ENCODE measurements at places on chromosomes 11 and 22.

DNA sequence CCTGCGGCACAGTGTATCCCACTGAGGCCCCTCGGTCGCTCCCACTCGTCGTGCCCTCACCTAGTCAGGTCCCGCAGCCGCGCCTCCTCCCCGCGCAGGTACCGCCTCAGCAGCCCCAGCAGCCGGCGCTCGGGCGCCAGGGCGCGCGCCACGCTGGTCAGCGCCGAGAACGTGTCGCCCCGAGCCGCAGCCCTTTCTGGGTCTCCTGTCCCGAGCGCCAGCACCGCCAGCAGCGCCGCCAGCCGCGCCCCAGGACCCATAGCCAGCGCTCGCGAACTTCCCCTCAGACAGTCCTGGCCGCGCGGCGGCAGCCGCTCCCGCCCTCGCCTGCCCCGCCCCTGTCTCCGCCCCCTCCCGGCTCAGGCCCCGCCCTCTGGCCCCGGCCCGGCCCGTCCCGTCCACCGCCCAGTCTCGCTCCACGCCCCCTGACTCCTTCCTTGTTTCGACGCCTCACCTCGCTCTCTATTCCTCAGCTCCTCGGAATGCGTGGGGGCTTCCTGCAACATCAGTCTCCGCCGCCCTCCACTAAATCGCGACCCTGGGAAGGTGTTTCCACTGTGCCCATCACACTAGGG lies at the start of gene P4HA3:
P4HA3 (minus strand) TSS at position 289 of the 575 bp plus-strand sequence; CDS start at position 260, 29 bp downstream.
- no peak for DNase-seq

DNA sequence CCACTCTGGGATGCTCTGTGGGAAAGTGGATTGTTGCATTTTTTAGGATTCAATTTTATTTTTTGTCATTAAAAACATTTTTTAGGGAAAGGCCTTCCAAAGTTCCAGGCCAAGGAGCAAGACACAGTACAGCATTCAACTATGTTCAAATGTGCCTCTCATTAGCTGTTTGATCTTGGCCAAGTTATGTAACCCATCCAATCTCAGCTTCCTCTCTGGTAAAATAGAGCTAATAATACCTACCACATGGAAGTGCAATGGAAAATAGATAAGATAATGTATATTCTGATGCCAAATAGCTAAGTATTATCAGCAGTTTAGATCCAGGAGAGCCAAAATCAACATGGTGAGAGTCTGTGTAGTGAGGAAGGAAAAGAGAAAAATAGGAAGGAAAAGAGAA lies 220.3 kb upstream of the SESN3 start:
- DNase-seq = no peak

DNA sequence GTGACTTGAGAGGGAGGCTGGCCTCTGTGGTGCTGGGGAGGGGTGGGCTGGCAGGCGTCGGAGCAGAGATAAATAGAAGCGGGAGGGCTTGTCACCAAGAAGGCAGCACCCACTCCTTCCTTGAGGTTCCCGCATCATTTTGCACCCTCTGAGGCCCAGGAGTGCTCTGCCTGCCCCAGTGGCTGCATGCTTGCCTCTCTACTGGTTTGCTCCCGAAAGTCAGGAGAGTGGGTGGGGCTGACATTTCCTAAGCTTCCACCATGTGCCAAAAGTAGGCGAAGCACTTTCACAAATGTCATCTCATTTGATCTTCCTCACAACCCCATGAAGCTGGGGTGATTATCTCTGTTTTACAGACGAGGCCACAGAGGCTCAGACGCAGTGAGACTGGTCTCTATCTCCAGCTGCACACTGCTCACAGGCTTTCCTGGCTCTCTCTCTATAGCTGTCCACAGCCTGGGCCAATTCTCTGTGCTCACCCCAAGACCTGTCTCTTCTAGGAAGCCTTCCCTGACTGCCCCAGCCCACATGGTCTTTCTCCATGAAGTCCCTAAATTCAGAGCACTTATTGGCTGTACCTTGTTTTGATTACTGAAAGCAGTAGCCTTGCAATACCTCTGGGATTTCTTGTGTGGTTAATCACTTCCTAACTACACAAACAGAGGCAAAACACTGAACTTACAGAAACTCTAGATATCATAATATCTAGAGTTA lies 2.6 kb upstream of the UCP3 start:
- DNase-seq = peak; percentile 51

GRCh38 chr11:102809971-102810370 lies 12.0 kb upstream of the MMP1 start:
- no peak for DNase-seq

DNA sequence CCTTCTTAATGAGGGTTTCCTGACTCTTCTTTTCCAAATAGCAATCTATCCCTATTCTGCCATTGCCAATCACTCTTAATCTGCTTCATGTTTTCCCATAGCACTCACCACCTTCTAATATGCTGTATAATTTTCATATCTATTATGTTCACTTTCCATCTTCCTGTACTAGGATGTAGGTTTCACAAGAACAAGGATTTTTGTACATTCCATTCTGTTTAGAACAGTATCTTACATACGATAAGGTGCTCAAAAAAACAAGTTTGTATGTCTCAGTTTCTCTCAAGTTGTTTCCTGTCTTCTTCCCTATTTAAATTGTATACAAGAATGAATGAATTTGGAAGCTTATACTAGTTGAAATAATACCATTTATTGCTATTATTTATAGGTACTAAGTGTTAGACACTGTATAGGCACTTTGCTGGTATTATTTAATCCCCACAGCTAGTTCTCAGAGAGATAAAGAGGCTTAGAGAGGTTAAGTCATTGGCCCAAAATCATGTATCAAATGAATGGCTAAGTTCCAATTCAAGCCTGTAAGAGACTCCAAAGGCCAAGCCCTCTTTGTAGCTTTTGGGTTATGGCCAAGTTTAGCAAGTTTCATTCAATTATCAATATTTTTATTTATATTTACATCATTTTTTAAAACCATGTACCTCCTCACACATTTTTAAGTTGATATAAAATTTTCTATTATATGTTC lies 134.7 kb downstream of the PAX6 start:
- no peak for DNase-seq

GRCh38 chr11:61473370-61474012 lies 35.1 kb upstream of the LRRC10B start:
- DNase-seq = no peak

- no peak for DNase-seq
Observed at GRCh38 chr11:62438641-62439040, 19.8 kb downstream of the SCGB1A1 start.
